ENCODE measurements at places on chromosomes 1 and 21.

- DNase-seq, result no peak
Observed at GRCh38 chr1:1730870-1731269, 6.7 kb upstream of the CDK11A start.

DNA sequence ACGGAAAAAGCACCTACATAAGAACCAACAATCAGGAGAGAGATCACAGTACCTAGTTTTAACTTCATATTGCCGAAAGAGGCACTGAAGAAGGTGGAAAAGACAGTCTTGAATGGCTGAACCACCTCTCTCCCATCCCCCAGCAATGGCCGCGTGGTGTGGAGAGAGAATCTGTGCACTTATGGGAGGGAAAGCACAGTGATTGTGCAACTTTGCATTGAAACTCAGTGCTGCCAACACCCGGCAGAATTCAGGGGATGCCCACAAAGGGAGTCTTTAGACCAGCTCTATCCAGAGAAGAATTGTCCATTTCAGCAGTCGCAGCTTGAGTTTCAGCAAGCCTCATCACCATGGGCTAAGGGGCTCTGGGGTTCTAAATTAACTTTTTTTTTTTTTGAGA lies 186.3 kb upstream of the USP25 start:
- DNase-seq, result no peak

- DNase-seq, result no peak
Observed at GRCh38 chr1:43314233-43314632, 13.5 kb downstream of the TIE1 start.

GRCh38 chr1:84758968-84759491 lies 68.8 kb upstream of the SSX2IP start:
- peak; percentile 63 for DNase-seq

DNA sequence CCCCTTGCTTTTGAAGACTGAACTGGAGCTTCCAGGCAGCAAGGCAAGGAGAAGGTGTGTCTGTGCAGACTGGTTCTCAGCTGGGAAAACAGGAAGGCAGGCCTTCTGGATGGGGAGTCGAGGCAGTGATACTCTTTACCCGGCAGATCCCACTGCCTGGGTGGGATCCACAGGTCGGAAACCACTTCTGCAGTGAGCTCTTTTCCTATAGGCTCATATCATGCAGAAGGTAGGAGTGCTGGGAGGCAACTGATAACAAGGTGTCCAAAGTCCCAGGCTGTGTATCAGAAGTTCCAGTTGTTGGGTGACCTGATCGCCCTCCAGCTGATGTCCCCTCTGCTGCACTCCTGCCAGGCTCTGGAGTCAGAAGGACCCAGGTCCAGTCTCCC lies 17.1 kb downstream of the ACOT11 start:
- DNase-seq, result no peak

GRCh38 chr21:43767984-43768867 lies 7.9 kb downstream of the CSTB start:
- no peak for DNase-seq

GRCh38 chr1:41894808-41895483 lies 23.8 kb downstream of the HIVEP3 start:
- no peak for DNase-seq

- DNase-seq, result no peak
Observed at GRCh38 chr1:10631811-10632593, 157.3 kb downstream of the PEX14 start.

DNA sequence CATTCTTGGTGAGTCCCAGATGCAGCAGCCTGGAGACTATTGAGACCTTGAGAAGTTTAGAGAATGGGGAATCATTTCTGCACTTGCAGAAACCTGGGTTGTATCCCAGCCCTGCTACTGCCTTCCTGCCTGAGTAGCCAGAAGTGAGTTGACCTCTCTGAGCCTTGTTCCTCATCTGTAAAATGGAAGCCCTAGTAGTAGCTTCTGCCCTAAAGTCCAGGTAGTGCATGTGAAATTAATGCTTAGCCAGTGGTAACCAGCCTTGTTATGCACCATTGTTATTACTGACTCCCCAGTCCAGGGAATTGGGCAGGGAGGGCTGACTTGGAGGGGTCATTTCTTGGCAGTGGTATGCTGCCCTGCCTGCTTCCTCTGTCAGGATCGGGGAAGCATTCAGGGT lies 5.6 kb downstream of the SESN2 start:
- no peak for DNase-seq

- DNase-seq, result no peak
Observed at GRCh38 chr1:44676484-44677200, 2.1 kb downstream of the ARMH1 start.
